Activated T-helper 2 cell treated with anti-CD3 and anti-CD28 coated beads, Interferon-gamma antibody, Interleukin-2, Interleukin-4, amounts not matched to agents 10 μg/mL and 5 μg/mL and 100 μg/mL, durations not matched to agents 14 hours and 24 hours and 36 hours (primary cell): ENCODE measurements at places on chromosomes 4 and X. TPM values are rescaled to one million over a fixed set of nuclear protein-coding genes. Genes with fewer than 3 reads are reported as not detected.

GRCh38 chrX:46340696-46341095, 204.5 kb downstream of the ZNF674 start:
- DNase-seq, result no peak

DNA sequence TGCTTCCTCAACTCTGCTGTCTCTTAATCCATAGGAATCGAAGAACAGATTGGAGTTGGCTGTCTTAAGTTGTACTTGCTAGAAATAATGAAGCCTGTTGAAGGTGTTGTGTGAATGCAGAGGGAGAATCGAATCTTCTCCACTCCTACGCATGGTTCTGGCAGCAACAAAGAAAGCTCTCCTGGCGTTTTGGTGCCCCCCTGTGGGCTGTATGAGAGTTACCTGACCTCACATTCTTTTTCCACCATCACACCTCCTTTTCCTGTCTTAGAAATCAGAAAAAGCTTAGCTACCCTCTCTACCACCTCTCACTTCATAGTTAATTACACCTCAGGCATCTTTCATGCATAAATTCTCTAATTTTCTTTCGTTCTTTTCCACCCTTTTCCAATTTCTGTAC, 16.3 kb downstream of the KLF8 start:
- peak; percentile 25 for DNase-seq

DNA sequence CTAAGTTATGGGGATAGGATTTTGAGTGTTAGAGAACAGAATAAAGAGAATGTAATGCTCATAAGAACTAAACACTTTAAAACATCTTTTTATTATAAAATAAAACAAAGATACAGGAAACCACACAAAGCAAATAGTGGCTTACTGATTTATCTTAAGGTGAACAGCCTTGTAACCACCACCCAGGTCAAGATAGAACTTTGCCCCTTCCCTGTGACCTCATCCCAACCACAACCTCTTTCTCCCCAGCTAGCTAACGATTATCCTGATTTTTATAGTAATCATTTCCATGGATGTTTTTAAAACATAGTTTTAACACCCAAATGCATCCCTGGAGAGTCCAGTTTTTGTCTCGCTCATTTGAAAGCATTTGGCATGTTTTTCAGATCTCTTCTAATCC, 17.0 kb downstream of the HELT start:
- no peak for DNase-seq

- DNase-seq, result no peak
Observed at GRCh38 chr4:27594922-27595321, 734.3 kb downstream of the STIM2 start.

DNA sequence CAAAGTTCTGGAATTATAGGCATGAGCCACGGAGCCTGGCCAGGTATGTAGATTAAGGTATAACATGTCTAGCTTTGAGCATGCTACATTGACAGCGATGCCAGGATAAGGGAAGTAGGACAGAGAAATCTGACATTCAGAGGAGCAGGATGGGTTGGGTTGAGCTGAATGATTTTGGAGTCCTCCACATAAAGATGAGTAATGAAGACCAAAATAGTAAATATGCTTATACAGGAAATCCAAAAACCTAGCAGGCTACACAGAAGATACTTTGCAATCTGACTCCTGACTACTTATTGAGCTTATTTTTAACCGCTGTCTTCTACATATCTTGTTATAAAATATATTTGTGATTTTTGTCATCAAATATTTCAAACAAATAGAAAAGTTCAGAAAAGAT, 69.7 kb downstream of the PDGFC start:
- DNase-seq, result no peak

TMEM31 gene
- total RNA-seq, result not detected in 2 replicates

DNA sequence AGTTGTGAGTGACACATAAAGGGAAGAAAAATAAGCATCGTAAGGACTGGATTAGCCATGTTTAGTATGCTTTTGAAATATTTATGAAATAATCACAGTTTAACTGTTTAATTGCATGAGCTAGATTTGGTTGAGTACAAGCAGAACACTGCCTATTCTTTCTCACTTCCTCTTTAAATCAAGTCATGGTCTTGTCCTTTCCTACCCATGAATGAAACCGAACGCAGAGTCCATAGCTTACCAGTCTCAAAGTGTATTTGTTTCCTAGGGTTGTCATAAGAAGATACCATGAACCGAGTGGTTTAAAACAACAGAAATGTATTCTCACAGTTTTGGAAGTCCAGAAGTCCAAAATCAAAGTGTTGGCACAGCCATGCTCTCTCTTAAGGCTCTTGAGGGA, 684.0 kb upstream of the MAGEB2 start:
- no peak for DNase-seq

GRCh38 chrX:18886344-18887161, 97.4 kb downstream of the PHKA2 start:
- DNase-seq, result peak; percentile 17

- no peak for DNase-seq
Observed at GRCh38 chr4:142840516-142841123, 5.5 kb downstream of the INPP4B start.

EVC2 gene
- total RNA-seq, result 0.43 and 0.67 TPM in 2 replicates

KIT gene
- total RNA-seq, result 0.28 and 0.55 TPM in 2 replicates

DNA sequence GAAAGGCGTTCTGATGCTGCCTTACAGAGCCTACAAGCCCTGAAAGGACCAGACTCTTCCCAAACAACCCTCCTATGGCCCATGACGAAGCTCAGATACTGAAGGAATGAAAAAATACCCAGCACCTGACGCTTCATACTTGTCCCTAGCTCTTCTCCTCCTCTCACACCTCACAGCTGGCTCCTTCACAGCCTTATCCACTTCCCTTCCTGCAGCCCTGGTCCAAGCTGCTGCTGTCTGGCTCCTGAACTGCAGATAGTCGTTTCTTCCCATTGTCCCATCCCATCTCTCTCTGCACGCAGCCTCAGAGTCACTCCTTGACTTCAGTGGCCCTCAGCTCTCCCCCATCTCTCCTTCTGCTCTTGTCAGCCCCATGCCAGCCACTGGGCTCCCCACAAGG, 56.6 kb downstream of the FAM193A start:
- no peak for DNase-seq

TXK gene
- 0.76 and 1.8 TPM in 2 replicates for total RNA-seq

DNA sequence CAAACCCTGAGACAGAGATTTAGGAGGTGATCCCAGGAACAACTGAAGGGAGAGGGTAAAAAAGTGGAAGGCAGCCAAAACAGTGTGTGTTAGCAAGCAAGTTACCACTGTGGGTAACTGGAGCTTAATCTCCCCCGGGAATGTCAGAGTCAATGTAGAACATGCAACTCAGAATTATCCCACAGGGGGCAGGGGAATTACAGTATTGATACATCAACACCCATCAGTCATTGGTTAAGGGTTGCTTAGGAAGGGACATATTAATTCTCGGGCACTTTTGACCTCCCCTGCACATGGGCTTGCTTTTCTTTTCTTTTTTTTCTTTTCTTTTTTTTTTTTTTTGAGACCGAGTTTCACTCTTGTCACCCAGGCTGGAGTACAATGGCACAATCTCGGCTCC, 29.3 kb downstream of the CXorf58 start:
- no peak for DNase-seq

SPON2 gene
- 26.1 and 26.7 TPM in 2 replicates for total RNA-seq

DNA sequence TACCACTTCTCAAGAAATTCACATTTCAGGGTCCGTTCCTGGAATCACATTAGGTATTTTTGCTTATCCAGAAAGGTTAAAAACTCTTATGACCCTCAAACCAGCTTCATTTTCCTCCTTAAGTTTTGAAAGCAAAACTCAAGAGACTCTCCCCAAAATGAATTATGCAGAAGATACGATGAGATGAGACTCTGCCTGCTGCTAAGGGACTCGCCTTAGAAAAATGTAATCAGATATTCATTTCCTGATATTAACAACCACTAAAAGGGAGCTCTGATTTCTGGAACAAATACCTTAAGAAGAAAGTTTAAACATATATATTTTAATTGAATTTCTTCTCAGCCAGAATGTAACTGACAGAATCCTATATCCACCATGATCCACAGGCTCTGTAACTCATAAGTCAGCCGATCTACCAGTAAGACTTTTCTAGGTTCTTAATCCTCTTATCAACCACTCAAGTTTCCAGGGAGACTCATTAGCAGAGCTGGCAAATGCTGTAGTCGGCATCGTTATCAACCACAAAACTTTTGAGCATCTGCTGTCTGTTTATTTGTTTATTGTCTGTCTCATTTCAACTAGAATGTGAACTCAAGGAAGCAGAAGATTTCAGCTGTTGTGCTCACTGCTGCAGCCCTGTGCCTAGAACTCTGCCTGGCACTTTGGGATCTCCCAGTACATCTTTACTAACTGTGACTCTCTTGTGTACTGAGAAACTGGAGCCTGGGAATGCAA, 112.5 kb downstream of the LDB2 start:
- no peak for DNase-seq

GRCh38 chrX:41301438-41301824, 32.5 kb upstream of the DDX3X start:
- no peak for DNase-seq

DNA sequence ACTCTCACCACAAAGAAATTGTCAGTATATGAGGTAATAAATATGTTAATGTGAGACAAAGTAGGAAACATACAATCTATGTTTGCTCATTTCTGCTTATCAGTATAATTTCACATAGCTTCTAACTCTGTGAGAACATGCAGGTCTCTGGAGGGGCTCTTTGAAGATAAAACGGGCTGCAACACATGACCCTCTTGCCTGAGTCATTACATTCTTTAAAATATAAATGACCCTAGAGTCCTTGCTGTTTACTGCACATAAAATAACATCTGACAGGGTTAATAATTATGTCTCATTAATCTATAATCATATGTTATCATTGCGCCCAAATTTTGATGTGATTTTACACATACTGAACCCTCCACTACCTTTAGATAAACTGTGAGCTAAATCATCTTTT, 681.5 kb downstream of the ARAP2 start:
- no peak for DNase-seq

EGFL6 gene
- total RNA-seq, result 2.3 and 3.4 TPM in 2 replicates

DNA sequence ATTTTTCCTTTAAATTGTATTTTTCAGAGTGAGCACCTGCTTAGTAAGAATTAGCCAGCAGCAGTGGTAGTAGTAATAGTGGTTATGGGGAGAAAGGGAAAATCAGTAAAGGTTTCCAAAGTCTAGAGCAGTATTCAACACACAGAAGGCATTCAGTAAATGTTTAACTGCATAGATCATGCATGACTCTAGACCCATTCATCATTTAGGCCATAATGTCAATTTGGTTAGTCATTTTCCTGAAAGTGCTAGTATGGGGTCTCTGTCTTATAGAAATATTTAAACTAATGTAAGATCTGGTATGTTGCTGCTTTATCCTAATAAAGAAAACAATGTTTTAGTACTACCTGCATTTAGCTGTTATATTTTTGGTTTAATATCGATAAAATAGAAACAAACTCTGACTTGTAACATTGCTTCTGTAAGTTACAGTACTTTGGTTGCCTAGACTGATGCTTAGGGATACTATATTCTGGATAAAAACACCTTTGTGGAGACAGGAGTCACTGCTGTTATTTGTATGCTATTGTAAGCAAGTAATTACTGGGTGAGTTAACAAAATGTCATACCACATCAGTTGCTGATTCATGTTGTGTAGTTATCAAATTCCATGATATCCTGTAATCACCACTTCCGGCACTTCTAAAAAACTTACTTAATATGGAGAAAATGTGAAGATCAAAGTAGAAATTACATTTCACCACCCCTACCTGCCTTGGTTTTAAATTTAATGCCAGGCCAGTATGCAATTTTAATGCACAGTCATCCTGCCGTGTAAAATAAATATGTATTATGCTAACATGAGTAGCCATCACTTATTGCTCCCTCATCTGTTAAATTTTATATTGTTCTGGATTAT, 115.8 kb upstream of the BMPR1B start:
- DNase-seq, result no peak

PNMA6F gene
- not detected in 2 replicates for total RNA-seq

DNA sequence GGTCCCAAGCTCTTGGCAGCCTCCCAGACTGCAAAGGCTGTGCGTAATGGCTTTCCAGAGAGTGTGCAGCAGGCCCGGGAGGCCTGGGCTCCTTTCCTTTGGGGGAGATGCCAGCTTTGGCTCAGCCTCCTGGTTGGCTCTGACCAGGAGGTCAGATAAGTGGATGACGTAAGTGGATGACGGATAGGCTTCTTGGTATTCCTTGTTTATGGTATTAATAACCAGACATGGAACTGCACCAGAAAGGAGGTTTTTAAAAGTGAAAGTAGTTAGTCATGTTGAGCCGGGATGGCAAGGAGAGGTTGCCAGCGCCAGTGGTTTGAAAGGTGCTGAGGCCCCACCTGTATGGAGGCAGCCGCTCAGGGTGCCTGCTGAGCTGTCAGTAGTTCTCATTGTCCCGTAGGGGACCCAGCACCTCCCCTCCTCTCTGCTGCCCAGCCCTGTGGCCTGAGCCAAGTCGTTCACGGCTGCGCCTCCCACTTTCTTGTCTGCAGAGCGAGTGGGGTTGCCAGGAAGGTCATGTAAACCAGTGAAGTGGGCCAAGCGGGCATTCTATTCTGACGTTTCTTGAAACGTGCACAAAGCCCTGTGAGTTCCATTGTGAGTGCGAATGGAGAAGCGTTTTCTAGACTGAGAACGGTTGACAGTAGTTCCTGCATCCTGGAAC, 28.7 kb upstream of the STOX2 start:
- no peak for DNase-seq

AMOT gene
- total RNA-seq, result 1.7 TPM in 2 replicates

GRCh38 chr4:107402291-107402690, 317.7 kb downstream of the PAPSS1 start:
- no peak for DNase-seq

LRP2BP gene
- total RNA-seq, result 0.55 and 0.67 TPM in 2 replicates

DNA sequence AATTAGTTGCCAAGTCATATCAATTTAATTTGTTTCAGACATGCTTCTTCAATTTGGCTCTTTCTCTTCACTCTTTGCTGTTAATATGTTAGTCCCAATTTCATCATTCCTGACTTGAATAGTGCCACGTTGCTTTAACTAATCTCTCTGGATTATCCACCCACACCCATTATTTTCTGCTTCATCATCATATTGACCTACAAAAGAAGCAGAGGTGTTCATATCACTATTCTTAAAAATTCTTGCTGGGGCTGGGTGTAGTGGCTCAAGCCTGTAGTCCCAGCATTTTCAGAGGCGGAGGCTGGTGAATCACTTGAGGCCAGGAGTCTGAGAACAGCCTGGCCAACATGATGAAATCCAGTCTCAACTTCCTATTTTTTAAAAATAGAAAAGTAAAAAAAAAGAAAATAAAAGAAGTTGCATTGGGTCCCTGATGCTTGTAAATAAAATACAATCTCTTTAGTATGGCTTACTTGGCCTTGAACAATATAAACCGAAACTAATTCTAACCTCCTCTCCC, 65.7 kb upstream of the KCNIP4 start:
- no peak for DNase-seq

HSD17B13 gene
- total RNA-seq, result 0.16 and 0.32 TPM in 2 replicates

DNA sequence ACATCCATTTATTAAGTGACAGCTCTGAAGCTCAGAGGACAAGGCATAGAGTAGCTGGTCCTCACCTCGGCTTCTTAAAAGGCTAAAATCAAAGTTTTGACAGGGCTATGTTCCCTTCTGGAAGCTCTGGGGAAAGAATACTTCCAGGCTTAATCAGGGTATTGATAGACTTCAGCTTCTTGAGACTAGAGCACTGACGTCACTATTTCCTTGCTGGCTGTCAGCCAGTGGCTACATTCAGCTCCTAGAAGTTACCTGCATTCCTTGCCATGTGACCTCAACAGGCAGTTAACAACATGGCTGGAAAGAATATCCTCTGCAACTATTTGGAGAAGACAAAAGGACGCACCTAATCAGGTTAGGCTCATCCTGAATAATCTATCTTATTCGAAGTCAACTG, 1144.8 kb downstream of the ADGRL3 start:
- DNase-seq, result no peak

INTU gene
- not detected in 2 replicates for total RNA-seq

- DNase-seq, result no peak
Observed at GRCh38 chrX:106510713-106511403, 100.9 kb upstream of the RADX start.

GRCh38 chr4:161320377-161320776, 843.4 kb downstream of the FSTL5 start:
- DNase-seq, result no peak

ZFP92 gene
- 1.8 and 2.1 TPM in 2 replicates for total RNA-seq
